Effector memory CD4-positive, alpha-beta T cell (primary cell): ENCODE measurements at places on chromosomes 3 and 15.

DNA sequence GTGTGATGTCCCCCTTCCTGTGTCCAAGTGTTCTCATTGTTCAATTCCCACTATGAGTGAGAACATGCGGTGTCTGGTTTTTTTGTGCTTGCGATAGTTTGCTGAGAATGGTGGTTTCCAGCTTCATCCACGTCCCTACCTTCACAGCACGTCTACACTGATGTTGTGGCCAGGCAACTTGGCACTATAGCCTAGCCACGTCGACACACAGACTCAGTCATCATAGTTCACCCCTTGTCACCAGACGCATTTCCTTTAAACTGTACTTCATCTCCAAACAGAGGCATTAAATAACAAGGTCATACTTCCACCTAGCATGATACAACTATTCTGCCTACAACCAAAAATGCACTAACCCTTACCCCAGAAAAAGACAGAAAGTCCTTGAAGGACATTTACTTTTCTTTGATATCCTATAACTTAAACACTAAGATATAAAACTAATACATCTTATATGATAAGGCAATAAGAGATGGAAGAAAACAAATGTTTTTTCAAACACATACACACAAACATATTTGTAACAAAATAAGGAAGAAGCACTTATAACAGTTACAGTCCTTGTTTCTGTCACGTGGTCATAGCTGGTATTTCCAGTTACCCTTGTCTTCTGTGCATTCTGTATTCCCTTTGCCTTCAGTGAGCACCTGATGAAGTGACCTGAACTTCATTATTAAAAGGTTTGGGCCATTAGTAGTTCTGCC is 121.4 kb downstream of the KLF13 start:
- H3K27me3 ChIP-seq, result no peaks in the 10 kb centered on the region
- DNase-seq, result no peak
- H3K36me3 ChIP-seq, result no peaks in the 10 kb centered on the region
- no peak overlapping the region for H3K27ac ChIP-seq
- H3K4me3 ChIP-seq, result no peak overlapping the region

DNA sequence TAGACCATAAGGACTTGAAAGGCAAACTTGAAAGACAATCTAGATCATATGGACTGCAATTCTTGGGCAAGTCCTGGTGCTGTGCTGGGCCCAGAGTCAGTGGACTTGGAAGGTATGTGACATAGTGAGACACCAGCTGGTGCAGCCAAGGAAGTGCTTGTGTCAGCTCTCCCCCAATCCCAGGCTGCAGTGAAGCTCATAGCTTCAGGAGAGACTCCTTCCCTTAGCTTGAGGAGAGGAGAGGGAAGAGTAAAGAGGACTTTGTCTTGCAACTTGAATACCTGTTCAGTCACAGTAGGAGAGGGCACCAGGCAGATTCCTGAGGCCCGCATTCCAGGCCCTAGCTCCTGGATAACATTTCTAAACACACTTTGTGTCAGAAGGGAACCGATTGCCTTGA is 127.4 kb upstream of the ZPLD1 start:
- no peak overlapping the region for H3K4me3 ChIP-seq
- no peak for DNase-seq
- H3K4me1 ChIP-seq, result no peaks in the 10 kb centered on the region

DNA sequence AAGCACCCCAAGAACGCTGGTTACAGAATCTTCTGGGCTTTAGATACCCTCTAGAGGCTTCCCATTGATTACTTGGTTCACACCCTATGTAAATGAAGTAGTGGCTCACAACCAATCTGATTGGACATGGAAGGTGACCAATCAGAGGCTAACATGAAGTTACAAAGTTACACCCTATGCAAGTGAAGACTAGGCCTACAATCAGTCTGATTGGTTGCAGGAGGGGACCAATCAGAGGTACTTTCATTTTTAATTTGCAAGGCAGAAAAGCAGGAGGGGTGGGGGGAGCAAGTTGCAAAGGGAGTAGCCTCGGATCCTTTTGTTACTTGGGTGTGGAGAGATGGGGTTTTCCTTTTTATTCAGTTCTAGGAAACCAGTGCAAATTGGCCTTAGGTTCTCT is 11.1 kb upstream of the RTP2 start:
- no peaks in the 10 kb centered on the region for H3K27me3 ChIP-seq
- H3K36me3 ChIP-seq, result no peaks in the 10 kb centered on the region
- no peak overlapping the region for H3K27ac ChIP-seq
- H3K4me3 ChIP-seq, result no peak overlapping the region
- peak; percentile 24 for DNase-seq

- H3K4me1 ChIP-seq, result no peaks in the 10 kb centered on the region
- no peaks in the 10 kb centered on the region for H3K27me3 ChIP-seq
- DNase-seq, result no peak
- no peak overlapping the region for H3K27ac ChIP-seq
- no peaks in the 10 kb centered on the region for H3K36me3 ChIP-seq
Measured at GRCh38 chr3:115415246-115415996, 207.9 kb upstream of the GAP43 start.

DNA sequence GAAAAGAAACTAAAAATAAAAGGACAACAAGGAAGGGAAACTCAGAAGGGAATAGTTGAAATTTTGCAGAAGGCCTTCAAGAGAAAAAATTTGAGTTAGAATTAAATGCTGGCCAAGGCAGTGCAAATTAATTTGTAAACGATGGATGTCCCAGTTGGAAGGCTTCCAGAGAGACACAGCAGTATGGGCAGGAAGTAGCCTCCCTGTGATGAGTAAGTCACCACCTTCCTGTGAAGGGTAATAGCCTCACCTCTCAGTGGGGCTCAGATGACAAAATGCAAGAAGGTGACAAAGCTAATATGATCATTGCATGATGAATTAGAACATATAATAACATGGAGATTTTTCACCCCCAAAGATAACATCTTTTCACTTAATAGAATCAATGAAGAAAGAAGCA is 27.3 kb upstream of the TMCO5A start:
- no peak overlapping the region for H3K27ac ChIP-seq
- no peaks in the 10 kb centered on the region for H3K4me1 ChIP-seq
- no peak overlapping the region for H3K4me3 ChIP-seq
- H3K36me3 ChIP-seq, result no peaks in the 10 kb centered on the region
- H3K27me3 ChIP-seq, result no peaks in the 10 kb centered on the region
- no peak for DNase-seq

GRCh38 chr3:78414261-78414660 is 1353.5 kb downstream of the ROBO1 start:
- H3K27me3 ChIP-seq, result no peaks in the 10 kb centered on the region
- no peak for DNase-seq
- H3K4me1 ChIP-seq, result no peaks in the 10 kb centered on the region
- no peak overlapping the region for H3K4me3 ChIP-seq

- no peaks in the 10 kb centered on the region for H3K27me3 ChIP-seq
- no peaks in the 10 kb centered on the region for H3K4me1 ChIP-seq
- no peaks in the 10 kb centered on the region for H3K36me3 ChIP-seq
- H3K27ac ChIP-seq, result no peak overlapping the region
Measured at GRCh38 chr15:62173215-62173614, 8.1 kb upstream of the C2CD4B start.

DNA sequence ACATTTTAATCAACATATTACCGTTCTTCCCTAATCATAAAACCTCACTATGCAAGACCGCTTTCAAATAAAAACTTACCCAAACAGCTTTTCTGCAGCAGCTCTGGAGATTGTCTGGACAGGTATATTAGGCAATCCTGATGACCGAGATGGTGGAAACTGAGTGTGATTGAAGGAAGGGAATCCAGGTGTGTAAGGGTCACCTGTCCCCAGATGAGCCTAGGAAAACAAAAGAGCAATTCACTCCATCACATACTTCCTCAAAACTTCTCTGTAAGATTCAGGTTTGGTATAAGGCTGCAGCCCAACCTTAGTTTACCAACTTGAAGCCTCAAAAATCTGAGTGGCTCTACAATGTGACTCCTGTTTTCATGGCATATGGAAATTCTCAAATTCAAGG is 14.5 kb downstream of the TFRC start:
- no peak for DNase-seq
- H3K4me1 ChIP-seq, result no peaks in the 10 kb centered on the region
- no peaks in the 10 kb centered on the region for H3K27me3 ChIP-seq
- H3K27ac ChIP-seq, result no peak overlapping the region
- peaks cover 91% of the 10 kb centered on the region for H3K36me3 ChIP-seq

- H3K27ac ChIP-seq, result no peak overlapping the region
- H3K27me3 ChIP-seq, result no peaks in the 10 kb centered on the region
- H3K4me3 ChIP-seq, result no peak overlapping the region
- no peak for DNase-seq
Measured at GRCh38 chr3:13715961-13716360, 163.9 kb downstream of the WNT7A start.

DNA sequence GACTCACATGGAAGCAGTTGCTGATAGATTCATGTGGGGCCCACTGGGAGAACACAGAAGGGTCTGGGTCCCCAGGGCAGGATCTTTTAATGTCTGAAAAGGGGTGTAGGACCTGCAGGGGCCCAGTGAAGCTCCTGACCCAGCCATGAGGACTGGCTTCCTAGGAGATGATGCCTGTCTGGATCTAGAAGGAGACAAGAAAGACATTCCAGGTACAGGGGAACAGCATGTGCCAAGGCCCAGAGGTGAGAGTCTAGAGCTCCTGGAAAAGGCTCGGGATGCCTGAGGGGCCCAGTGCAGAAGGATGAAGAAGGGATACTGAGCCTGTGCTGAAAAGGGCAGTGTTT is 4.7 kb upstream of the SEMA3F start:
- DNase-seq, result no peak
- no peak overlapping the region for H3K4me3 ChIP-seq
- H3K27ac ChIP-seq, result no peak overlapping the region
- H3K27me3 ChIP-seq, result peaks cover under 1% of the 10 kb centered on the region

DNA sequence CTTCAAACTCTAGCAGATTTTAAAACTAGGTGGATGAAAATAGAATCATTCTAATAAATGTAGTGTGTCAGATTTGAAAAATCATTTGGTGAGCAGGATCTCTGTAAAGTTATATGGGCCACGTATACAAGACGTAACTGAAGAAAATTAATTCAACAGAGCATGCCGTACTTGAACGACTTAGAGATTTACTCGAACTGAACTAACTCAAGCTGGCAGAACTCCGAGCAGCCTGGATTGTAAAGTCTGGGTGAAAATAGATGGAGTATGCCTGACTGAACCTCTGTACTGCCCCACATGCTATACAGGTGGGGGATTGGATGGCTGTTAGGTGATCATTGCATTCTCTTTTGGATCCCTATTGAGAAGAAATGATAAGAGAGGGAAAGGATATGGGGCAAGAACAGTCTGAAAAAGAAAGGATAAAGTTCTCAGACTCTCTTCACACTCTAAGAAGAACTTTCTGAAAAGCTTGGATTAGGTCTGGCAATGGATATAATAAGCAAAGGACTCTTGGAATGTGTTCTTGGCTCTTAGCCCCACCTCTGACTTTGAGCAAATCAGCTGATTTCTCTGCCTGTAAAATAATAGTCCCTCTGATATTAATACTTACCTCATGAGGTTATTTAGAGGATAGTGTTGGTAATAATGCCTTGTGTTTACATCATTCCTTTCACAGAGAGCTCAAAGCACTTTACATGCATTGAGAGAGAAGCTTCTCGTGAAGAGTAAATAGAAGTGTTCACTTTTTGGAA is 147.5 kb downstream of the FILIP1L start:
- H3K36me3 ChIP-seq, result no peaks in the 10 kb centered on the region
- H3K27me3 ChIP-seq, result no peaks in the 10 kb centered on the region
- no peak overlapping the region for H3K27ac ChIP-seq
- no peaks in the 10 kb centered on the region for H3K4me1 ChIP-seq
- no peak for DNase-seq

DNA sequence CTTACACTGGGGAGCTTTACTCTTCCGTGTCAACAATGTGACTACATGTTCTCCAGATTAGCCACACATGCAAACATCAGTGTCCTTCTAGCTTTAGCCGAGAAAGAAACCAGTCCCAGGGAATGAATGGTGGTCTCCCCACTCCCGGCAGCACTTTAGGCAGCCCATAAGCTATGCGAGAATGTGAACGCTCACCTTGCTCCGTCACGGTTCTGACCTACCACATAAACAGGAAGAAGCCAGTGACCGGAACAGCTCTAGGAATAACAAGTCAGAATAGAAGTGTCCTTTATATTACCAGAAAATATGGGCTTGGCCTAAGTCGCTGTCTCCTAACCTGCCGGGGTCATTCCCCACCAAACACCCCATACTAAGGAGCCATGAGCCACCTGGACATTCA is 98.0 kb upstream of the ABHD17C start:
- no peaks in the 10 kb centered on the region for H3K4me1 ChIP-seq
- H3K4me3 ChIP-seq, result no peak overlapping the region
- H3K36me3 ChIP-seq, result no peaks in the 10 kb centered on the region
- no peaks in the 10 kb centered on the region for H3K27me3 ChIP-seq
- no peak for DNase-seq

- no peaks in the 10 kb centered on the region for H3K4me1 ChIP-seq
- H3K4me3 ChIP-seq, result no peak overlapping the region
- H3K27me3 ChIP-seq, result no peaks in the 10 kb centered on the region
- no peaks in the 10 kb centered on the region for H3K36me3 ChIP-seq
Measured at GRCh38 chr3:29201604-29202003, 79.3 kb upstream of the RBMS3 start.

DNA sequence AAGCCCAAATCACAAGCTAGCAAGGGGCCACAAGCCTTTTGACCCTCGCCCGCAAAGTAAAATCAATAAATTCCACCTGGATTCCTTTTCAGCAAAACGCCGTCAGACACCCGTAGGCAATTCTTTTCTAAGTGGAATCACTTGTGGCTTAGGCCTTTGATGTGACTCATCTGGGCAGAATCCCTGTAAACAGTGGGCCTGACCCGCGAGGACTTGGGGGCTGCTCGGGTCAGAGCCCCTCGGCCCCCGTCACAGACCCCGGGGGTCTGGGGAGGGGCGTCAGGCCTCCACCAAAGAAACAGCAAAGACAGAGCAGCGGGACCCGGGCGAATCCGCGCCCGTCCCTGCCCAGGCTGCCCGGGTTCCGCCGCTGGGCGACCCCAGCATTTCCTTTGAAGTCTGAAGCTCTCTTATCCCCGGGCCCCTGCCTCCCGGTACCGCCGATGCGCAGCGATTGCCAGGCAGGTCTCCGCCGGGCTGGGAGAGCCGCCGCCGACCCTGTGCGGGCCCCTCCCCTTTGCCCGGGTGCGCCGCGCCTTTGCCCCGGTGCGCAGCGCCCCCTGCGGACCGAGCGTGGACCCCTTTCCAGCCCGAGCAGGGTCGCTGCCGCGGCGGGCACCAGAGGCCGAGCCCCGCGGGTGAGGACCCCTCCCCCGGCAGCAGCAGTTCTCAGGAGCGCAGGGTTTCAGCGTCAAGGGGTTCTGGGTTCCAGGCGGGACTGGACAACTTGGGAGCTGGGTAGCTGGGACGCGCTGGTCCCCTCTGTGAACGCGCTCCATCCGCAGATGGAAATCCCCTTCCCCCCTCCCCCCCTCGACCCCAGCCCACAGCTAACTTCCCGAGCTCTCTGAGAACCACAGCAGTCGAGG is 178.3 kb downstream of the UACA start:
- H3K27me3 ChIP-seq, result peaks cover 6% of the 10 kb centered on the region
- peaks cover 8% of the 10 kb centered on the region for H3K4me1 ChIP-seq
- H3K4me3 ChIP-seq, result no peak overlapping the region
- no peak overlapping the region for H3K27ac ChIP-seq
- H3K36me3 ChIP-seq, result no peaks in the 10 kb centered on the region
